ENCODE measurements at places on chromosomes 1 and 21.

- DNase-seq = no peak
Measured at GRCh38 chr1:94199398-94199797, 38.0 kb downstream of the ARHGAP29 start.

- DNase-seq = no peak
Measured at GRCh38 chr1:199157494-199157893, 518.7 kb downstream of the PTPRC start.

DNA sequence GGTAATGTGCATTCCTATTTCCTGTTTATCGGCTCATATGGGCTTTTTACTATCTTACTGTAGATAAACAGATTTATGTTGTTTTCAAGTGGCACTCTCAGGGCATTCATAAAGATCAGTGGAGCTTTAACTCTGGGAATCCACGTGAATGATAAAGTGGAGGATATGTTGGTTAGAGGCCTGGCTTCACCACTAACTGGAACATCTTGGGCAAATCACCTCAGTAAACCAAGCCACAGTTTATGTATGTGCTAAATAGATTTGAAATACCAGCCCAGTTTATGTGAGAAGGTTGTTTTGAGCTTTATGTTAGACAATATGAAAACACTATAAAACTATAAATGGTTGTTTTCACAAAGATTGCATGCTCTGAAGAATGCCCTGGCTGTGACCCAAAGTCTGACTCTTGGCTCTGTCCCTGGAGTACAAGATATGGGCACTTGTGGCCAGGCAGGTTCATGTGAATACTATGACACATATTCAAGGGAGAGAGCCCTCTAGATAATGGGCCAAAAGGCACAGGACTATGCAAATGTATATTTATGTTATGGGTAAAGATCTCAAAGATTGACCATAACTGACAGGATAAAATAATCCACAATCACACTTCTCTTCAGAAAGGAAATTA lies 36.7 kb downstream of the FAM163A start:
- no peak for DNase-seq

DNA sequence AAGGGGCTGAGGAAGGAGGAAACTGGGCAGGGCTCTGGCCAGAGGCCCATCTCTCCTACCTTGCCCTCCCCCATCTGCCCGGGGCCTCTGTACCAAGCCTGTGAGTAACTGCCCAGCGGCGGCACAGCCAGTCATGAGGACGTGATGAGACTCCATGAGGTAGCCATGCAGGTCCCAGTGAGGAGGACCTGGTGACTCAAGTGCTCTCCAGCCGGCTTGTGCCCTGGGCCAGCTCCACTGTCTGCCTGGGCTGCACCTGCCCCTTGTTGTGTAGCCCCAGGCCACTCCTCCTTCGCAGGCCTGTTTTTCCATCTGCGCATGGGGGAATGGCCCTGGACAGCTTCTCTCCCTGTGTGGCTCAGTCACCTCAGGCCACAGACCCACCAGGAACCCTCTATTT lies 42.0 kb upstream of the PADI1 start:
- no peak for DNase-seq

GRCh38 chr1:88684482-88685258 lies 597 bp downstream of the PKN2 start:
- DNase-seq = peak; percentile 63
